Hematopoietic multipotent progenitor cell treated with erythropoietin and hydrocortisone succinate and interleukin-3 and kit ligand, for 4 days (in vitro differentiated cells): ENCODE measurements at places on chromosomes 1 and 21.

- no peak for DNase-seq
These were observed 42.4 kb upstream of the ROR1 start for GRCh38 chr1:63731117-63732043.

DNA sequence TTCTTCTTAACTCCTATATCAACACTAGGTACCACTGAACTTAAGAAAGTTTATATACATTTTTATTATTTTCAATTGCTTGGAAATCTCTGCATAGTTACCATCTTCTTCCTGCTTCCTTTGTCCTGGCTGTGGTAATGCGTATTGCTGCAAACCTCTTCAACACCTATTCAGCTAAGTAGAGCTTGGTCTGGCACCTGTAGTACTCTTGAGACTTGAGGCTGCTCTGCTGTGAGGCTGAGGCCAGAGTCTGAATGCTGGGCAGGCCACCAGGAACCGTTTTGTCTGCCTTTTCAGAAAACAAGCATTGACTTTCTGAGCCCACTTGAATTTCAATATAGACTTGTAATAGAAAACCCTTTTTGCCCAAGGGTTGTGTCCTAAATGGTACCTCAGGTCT, 52.0 kb upstream of the RGS2 start:
- no peak for DNase-seq

- no peak for DNase-seq
These were observed 168.7 kb downstream of the CAMTA1 start for GRCh38 chr1:6953907-6954364.

GRCh38 chr1:78079580-78079979, 33.8 kb downstream of the GIPC2 start:
- DNase-seq = no peak

- no peak for DNase-seq
These were observed 1643.8 kb downstream of the MRPL39 start for GRCh38 chr21:23963454-23963853.

DNA sequence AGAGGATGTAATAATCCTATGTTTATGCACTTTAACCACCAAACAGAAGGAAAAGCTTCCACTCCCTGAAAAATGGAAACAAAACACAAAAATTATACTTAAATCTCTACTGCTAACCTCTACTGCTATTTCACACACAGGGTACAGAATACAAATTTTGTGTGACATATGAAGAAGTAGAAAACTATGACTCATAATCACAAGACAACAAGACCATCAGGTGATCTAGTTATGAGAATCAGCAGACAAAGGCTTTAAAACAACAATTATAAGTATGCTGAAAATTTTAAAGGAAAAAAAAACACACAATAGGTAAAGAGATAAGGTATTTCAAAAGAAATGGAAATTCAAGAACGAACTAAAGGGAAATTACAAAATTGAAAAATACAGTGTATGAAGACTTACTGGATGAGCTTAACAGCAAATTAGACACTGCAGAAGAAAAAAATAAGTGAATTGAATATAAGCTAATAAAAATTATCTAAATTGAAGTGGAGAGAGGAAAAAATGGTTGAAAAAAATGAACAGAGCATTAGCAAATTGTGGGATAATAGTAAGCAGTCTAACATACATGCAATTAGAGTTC, 13.6 kb upstream of the NAV1 start:
- no peak for DNase-seq

DNA sequence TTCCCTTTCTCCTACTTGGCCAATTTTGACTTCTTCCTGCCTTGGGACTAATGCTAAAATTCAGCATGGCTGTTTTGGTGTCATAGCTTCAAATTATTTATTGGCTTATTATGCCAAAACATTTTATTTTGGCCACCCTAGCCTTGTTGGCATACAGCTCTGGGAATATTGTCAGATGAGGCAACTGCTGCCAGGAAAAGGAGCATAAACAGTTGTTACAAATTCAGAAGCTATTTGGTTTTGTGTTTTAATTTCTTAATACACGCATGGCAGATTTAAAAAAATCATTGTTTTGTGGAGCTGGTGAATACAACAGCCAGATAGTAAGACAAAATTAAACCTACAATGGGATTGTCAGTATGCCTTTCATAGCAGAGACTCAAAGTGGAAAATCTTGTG, 66.8 kb upstream of the BCL10 start:
- no peak for DNase-seq

- peak; percentile 37 for DNase-seq
These were observed at the start of gene ST6GALNAC5 for GRCh38 chr1:76867342-76868130. TSS of gene ST6GALNAC5 (plus strand) at chr1:76867480.
